ENCODE measurements at places on chromosomes 2 and 18.

DNA sequence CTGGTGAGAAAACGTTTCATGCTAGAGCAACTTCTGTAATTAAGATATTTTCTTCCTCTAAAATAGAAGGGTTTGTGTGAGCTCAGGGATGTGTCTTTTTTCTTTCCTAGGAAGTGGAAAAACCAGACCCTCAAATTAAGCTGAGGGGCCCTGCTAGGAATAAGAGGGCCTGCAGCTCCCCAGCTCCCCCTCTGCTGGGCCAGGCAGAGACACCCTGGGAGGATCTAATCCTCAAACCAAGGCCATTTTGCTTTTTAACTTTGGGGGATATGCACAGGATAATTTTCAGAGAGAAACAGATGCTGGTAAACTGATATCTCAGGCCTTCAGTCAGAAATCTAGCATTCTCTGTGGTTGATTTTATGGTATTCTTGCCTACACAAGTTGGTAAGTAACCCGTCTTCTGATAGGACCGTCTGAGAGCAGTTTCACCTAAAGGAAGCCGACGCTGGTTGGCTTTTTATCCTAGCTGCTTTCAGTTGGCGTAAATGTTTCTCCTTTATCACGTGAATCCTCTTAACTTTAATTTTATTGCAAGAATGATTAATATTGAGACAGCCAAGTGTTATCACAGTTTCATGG is 34.8 kb downstream of the SNTG2 start:
- DNase-seq = no peak

DNA sequence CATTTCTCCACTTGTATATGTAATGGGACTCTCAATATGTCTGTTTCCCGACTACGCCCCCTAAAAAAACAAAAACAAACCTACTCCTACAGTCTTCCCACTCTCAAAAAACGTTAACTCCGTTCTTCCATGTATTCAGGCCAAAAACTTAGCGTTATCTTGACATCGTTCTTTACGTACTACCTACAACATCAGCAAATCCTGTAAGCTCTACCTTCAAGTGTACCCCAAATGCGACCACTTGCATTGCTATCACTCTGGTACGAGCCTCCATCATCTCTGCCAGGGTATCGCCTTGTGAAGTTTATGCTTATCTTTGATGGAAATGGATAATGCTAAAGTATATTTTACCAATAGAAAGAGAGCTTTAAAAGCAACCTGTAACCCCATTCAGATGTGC is 479 bp downstream of the GPATCH11 start:
- no peak for DNase-seq

DNA sequence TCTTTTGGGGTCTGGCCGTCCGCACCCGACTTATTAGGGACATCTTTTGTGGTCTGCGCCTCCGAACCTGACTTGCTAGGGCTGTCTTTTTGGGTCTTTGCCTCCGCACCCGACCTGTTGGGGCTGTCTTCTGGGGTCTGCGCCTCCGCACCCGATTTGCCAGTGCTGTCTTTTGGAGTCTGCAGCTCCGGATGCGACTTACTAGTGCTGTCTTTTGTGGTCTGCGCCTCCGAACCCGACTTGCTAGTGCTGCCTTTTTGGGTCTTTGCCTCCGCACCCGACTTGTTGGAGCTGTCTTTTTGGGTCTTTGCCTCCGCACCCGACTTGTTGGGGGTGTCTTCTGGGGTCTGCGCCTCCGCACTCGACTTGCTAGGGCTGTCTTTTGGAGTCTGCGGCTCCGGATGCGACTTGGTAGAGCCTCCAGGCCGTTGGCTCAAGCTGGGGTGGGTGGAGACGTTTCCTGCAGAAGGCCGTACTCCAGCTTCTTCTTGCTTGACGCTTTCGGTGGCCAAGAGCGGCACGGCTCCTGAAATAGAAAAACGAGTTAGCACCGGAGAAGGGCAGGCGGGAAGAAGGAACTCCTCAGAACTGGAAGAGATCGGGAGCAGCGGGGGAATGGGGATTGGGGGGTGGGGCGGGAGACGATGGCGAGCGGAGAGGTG is 498 bp downstream of the TGOLN2 start:
- no peak for DNase-seq

GRCh38 chr2:8572712-8573233 is 109.1 kb upstream of the ID2 start:
- DNase-seq = no peak

- no peak for DNase-seq
Observed at GRCh38 chr18:79975985-79976680, 11.7 kb downstream of the HSBP1L1 start.

Measured in NCI-H774 (cell line).